ENCODE measurements at places on chromosomes 6 and 20.

- no peak for DNase-seq
Observed at GRCh38 chr20:48897305-48898010, 24.1 kb upstream of the ARFGEF2 start.

- no peak for DNase-seq
Observed at GRCh38 chr20:3068075-3068474, 3.3 kb upstream of the OXT start.

DNA sequence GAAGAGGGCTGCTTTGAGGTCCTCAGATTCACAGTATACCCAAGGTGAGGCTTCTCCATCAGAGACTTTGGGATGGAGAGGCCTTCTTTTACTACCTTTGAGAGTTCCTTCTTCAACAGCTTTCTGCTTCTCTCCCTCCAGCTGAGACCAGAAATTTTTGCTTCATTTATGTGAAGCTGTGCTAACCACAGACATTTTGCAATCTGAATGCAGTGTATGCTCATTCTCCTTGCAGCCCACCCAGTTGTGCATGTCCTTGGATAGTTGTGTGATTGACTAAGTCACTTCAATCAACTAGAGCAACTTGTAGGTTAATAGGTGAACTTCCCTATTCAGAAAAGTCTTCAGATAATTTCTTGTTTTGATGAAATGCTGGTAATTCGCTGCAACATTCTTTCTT, 20.1 kb downstream of the DCBLD1 start:
- DNase-seq = no peak

DNA sequence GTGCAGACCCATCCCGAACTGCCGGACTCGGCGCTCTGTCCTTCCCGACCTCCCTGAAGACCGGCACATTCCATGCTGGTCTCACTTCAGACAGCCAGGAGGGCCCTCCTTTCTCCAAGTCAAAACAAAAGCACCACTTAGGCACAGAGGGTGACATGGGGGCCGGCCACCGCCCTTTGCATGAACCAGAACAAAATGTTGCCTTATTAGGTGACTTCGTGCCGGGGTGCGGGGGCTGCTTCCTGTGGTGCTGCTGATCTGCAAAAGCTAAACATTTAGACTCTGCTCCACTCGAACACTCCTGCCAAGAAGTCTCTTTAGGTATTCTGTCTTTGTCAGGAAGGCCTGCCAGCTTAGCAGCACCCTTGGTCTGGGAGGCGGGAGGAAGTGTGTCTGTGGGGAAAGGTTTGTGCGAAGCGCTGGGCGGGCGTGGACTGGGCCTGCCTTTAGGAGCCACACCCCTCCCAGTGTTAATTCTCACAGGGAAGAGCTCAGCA, 133.8 kb downstream of the SMOC2 start:
- no peak for DNase-seq

DNA sequence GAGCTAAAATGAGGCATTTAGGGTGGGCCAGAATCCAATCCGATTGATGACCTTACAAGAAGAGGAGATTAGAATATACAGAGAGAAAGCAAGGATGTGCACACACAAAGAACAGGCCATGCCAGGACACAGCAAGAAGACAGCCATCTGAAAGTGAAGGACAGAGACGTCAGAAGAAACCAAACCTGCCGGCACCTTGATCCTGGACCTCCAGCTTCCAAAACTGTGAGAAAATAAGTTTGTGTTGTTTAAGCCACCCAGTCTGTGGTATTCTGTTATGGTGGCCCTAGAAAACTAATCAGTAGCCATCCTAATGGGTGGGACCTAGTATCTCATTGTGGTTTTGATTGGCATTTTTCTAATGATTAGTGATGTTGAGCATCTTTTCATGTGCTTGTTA, 39.7 kb upstream of the ME1 start:
- no peak for DNase-seq

GRCh38 chr20:9179867-9180266, 111.0 kb downstream of the PLCB4 start:
- DNase-seq = no peak

- DNase-seq = no peak
Observed at GRCh38 chr20:10699941-10700340, 26.1 kb upstream of the JAG1 start.

GRCh38 chr6:13256266-13257001, 71.9 kb downstream of the TBC1D7 start:
- no peak for DNase-seq

- no peak for DNase-seq
Observed at GRCh38 chr20:50284811-50285375, 94.3 kb downstream of the CEBPB start.

DNA sequence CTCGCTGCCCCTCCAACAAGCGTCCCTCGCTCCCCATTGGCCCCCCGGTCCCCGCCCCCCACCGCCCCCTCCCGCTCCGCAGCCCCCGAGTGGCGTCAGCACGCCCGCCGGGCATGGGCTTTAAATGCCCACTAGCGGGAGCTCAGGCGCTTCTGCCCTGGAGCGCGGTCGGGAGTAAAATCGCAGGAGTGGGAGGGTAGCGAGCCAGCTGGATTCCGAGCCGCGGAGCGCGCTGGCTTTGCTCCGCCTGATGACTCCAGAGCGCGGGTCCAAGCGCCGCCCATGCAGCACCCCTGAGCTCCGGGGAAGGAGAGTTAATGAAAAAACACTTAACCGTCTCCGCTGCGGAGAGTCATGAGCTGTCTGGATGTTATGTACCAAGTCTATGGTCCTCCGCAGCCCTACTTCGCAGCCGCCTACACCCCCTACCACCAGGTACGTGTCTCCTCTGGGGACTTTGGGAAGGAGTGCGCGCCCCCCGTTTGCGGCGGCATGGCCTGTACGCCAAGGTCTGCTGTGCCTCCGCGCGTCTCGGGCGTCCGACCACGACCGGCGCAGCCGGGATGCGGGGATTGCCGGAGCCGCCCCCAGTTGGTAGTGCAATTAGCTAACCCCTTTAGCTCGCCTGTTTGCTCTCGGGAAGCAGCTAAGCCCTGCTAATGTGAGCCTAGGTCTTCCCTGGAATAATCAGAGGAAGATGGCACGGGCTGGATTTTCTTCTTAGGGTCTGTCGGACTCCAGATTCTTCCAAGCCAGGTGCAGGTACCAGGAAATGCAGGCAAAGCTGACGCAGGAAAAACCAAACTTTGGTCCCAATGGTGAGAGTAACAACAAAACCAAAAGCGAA, at the start of gene VGLL2:
VGLL2 (plus strand) TSS at position 149 of the 847 bp plus-strand sequence; CDS start at position 355, 206 bp downstream.
- no peak for DNase-seq

GRCh38 chr6:107235007-107235406, 119.7 kb upstream of the BEND3 start:
- no peak for DNase-seq

- no peak for DNase-seq
Observed at GRCh38 chr6:131954775-131955107, 3.6 kb upstream of the CCN2 start.

GRCh38 chr6:146498309-146498708, 45.3 kb upstream of the RAB32 start:
- DNase-seq = no peak

- no peak for DNase-seq
Observed at GRCh38 chr20:63568170-63568981, 5.7 kb downstream of the HELZ2 start.

GRCh38 chr6:122408702-122409458, 9.4 kb downstream of the HSF2 start:
- DNase-seq = no peak

DNA sequence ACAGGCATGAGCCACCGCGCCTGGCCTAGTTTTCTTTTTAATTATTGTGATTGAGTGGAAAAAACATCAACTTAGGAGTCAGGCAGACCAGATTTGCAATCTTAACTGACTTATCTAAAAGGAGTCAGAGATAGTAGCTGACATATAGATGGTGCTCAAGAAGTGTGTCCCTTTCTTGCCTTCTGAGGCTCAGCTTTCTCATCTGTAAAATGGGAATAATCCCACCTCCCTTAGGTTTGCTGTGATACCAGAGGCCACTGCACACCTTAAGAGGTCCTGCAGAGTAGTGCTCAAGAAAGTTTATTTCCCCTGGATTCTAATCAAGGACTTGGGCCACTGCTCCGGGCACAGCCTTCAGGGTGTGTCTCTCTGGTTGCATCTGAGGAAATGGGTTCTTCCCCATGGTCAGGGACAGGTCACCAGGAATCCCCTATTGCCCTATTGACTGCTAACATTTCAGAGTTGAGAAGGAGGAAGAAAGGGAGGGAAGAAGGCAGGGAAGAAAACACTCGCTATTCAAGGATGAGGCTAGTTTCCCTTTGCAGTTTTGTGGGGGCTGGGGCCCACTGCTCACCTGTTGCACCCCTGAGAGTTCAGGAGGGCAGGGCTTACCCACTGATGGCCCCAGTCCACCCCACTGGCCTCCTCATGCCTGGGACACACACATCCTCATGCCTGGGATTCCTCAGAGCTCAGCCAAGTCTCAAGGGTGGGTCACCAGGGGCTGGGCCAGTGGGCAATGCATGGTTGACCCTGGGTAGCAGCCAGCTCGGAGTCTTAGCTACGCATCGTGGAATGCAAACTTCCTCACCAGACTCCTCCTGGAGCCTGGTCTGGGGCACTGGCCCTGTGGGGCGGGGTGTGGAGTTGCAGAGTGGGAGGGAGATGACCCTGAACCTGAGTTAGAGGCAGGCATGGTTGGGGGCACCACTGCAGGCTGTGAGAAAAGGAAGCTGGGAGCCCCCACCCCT, 21.2 kb downstream of the C6orf132 start:
- no peak for DNase-seq

- no peak for DNase-seq
Observed at GRCh38 chr20:48839154-48839917, 11.5 kb upstream of the PREX1 start.

- DNase-seq = no peak
Observed at GRCh38 chr6:143015300-143015706, 45.4 kb upstream of the AIG1 start.

- no peak for DNase-seq
Observed at GRCh38 chr20:258963-259362, 1.4 kb downstream of the DEFB132 start.

GRCh38 chr6:94645191-94645590, 932.1 kb upstream of the MANEA start:
- DNase-seq = no peak

- DNase-seq = no peak
Observed at GRCh38 chr6:33758815-33759216, 12.1 kb upstream of the IP6K3 start.

GRCh38 chr20:39961637-39962244, 727.3 kb downstream of the MAFB start:
- DNase-seq = no peak

- DNase-seq = no peak
Observed at GRCh38 chr20:61497029-61497627, 245.1 kb downstream of the CDH4 start.

- no peak for DNase-seq
Observed at GRCh38 chr6:159108426-159108985, 60.7 kb upstream of the FNDC1 start.

GRCh38 chr6:168061269-168062210, 17.5 kb downstream of the FRMD1 start:
- no peak for DNase-seq

DNA sequence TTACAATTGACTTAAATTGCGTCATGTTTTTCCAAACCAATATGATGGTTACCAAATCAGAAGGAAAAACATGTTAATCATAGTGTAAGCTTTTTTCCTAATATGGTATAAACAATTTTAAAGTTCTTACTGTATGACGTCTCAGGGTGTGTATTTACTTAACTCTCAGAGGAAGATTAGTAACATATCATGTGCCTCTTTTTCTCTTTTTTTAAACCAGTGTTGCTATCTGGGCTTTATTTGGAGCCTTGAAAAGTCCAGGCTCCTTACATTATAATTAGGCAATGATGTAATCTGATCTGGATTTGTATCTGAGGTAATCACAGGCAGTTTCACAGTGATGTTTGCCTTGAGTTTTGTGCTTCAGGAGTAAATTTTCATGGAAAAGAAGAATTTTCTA, 20.4 kb upstream of the RAB23 start:
- no peak for DNase-seq

DNA sequence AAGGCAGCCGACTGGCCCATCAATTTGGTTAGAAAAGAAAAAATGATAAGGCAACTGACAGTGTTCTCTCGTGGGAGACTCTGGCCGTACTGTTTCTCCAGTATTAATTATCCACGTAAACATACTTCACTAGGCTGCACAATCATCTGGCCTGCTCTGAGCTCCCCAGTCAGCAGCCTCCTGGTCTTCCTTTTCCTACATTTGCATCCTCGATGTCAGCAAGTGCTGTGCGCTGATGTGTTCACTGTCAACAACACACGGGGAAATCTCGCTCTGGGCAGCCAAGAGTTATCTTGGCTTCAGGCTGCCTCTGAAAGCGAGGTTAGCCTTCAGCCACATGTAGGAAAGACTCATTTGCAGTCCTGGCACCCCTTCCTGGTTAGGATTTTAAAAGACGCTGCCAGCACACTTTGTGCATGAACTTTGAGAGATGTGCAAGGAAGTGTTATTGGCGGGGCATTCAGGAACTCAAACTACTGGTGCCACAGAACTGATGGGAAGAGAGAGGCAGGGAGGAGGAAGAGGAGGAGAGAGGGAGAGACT, 460.5 kb upstream of the ARID1B start:
- DNase-seq = no peak

- no peak for DNase-seq
Observed at GRCh38 chr6:107853230-107853629, 29.1 kb upstream of the SCML4 start.

DNA sequence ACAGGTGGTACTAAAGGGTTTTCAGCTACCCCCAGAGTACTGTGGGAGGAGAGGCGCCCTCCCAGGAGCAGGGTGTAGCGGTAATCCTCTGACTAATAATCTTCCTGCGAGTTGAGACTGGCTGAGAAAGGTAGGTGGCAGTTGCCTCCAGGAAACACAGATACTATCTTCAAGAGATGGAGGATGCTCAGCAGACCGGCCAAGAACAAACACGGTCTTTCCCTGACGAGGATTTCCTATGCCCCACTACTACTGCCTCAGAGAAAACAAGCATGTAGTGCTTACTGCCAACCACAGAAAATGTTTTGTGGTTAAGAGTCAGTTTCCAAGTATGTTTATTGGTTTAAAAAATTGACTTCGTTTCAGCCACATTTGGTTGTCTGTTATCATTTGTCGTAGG, 26.8 kb downstream of the C6orf89 start:
- no peak for DNase-seq

DNA sequence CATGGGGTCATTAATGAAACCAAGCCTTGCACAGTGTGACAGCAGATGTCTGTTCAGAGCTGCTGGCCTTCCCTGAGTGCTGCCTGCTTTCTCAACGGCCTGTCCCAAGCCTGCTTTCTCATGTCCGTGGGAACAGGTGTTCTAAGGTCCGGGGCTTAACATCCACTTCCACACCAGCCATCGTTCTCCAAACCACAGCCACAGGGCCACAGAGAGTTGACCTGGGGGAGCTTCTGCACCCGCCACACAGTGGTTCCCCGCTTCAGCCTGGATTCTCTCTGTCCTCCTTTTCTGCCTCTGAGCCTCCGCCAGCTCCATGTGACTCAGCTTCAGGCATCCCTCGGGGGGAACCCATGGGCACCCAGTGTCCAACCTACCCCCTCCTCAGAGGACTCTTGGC, 26.9 kb upstream of the PPP1R3G start:
- no peak for DNase-seq

- no peak for DNase-seq
Observed at GRCh38 chr6:168133687-168134559, 54.9 kb upstream of the FRMD1 start.

- DNase-seq = no peak
Observed at GRCh38 chr6:20117474-20117873, 94.8 kb downstream of the MBOAT1 start.
